AG10803 (cell line): ENCODE measurements at places on chromosomes 3 and 15.

DNA sequence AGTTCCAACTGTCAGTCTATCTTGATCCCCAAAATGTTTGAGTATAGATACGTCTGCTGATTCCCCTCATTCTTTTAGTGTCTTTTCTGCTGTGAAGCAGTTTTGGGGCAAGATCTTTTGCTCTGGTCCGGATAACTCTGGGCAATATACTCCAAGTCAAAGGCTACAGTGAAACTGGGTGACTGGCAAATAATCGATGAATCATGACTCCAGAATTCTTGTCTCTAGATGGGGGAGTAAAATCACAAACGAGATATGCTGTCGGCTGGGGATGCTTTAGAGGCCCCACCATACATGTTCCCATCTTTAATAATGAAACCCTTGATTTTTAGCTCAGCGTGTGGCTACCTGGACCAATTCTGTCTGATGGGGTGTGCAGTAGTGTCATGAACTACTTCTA lies 76.5 kb downstream of the KLF13 start:
- DNase-seq: peak; percentile 34

- DNase-seq: no peak
Measured at GRCh38 chr3:98900265-98901118, 1.0 kb downstream of the DCBLD2 start.

DNA sequence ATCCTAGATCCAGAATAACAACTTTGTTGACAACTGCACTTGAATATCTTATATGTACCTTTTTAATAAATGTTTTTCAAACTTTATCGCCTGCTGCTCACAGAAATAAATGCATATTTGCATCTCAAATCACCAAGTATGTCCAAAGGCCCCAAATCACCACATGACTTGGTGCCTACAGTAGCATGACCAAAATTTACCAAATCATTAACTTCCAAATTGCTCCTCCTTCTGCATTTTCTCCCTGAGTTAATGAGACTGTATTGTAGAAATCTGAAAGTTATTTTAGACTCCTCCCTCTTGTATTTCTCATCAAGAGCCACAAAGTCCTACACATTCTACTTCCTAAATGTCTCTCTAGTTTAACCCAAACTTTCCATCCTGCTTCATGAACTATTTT lies 635.5 kb upstream of the NAALADL2 start:
- no peak for DNase-seq

DNA sequence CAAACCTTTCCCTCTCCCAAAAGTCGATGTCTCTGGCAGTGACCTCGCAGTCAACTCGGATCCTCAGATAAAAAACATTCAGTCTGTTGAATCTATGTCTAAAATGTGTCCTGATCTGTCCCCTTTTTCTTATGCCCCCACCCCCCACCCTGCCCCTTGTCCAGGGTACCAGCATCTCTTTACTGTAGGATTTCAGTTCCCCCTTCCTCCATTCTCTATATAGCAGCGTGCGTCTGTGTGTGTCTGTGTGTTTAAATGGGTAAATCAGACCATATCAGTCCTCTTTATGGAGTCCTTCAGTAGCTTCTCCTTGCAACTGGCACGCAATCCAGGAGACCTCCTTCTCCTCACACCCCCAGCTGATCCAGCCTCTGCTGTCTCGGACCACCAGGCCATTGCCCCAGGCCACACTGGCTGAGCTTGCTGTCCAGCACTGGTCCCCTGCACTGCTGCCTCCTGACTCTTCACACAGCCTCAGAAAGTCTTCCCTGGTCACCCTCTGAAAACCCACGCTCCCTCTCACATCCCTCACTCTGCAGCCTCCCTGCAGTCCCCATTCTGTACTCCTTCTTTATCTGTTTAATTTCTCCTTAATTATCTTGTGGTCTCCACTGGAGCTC lies 1.5 kb downstream of the LRRK1 start:
- DNase-seq: no peak

DNA sequence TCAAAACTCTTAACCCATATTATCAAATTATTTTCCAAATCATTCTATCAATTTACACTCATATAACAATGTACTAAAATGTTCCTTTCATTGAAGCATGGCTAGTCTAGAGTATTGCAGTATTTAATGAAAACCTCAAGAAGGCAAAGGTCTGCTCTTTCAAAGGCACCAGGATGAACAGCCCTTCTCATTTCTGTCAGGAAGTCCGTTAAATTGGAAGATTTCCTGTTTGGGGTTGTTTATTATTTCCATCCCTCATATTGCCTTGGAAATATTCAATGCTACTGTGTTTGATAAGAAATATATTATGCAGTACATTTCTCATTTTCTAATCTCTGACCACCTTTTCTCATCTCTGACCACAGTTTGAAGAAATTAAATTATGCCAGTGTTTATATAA lies 25.1 kb downstream of the ACKR4 start:
- no peak for DNase-seq

GRCh38 chr3:177483182-177483967 lies 286.1 kb upstream of the TBL1XR1 start:
- DNase-seq: no peak

GRCh38 chr3:52121464-52121805 lies 32.8 kb downstream of the POC1A start:
- DNase-seq: no peak

- DNase-seq: peak; percentile 42
Measured at GRCh38 chr3:147305533-147306250, 100.7 kb downstream of the ZIC4 start.

DNA sequence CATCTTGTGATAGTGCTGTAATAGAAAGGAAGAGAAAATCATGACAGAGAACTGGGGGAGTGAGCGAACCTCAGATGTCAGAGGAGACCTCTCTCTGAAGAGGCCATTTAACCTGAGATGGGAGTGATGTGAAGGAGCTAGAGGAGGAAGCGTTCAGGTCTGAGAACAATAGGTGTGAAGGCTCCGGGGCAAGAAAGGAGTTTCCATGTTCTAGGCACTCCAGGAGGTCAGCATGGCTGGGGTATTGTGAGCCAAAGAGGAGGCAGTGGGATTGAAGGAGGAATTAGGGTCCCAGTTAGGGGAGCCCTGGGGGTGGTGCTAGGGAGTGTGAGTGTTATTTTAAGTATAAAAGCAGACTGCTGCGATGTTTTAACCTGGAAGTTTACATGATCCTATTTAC lies 8.8 kb upstream of the FILIP1L start:
- DNase-seq: no peak

GRCh38 chr15:80070840-80071239 lies 11.4 kb downstream of the ZFAND6 start:
- DNase-seq: peak; percentile 66

- no peak for DNase-seq
Measured at GRCh38 chr3:59318881-59319280, 269.1 kb upstream of the CFAP20DC start.

GRCh38 chr3:132134611-132135010 lies 99.8 kb upstream of the CPNE4 start:
- peak; percentile 92 for DNase-seq

GRCh38 chr15:100703032-100703578 lies 100.7 kb downstream of the ASB7 start:
- peak; percentile 85 for DNase-seq

DNA sequence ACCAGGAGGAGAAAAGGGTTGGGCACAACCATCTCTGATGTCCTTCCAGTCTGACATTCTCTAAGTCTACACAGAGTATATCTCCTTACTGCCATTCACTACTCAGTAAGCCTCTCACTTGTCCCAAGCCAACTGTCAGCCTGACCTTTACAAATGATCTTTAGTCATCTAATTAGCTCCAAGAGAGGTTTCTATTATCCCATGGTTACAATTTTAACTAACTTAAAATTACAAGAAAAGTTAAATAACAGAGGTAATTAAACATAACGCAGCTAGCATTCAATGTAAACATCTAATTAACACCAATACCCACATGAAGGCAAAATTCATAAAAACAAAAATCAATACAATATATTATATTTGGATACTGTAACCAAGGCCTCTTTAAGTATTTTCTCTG lies 126.9 kb downstream of the LSAMP start:
- no peak for DNase-seq

DNA sequence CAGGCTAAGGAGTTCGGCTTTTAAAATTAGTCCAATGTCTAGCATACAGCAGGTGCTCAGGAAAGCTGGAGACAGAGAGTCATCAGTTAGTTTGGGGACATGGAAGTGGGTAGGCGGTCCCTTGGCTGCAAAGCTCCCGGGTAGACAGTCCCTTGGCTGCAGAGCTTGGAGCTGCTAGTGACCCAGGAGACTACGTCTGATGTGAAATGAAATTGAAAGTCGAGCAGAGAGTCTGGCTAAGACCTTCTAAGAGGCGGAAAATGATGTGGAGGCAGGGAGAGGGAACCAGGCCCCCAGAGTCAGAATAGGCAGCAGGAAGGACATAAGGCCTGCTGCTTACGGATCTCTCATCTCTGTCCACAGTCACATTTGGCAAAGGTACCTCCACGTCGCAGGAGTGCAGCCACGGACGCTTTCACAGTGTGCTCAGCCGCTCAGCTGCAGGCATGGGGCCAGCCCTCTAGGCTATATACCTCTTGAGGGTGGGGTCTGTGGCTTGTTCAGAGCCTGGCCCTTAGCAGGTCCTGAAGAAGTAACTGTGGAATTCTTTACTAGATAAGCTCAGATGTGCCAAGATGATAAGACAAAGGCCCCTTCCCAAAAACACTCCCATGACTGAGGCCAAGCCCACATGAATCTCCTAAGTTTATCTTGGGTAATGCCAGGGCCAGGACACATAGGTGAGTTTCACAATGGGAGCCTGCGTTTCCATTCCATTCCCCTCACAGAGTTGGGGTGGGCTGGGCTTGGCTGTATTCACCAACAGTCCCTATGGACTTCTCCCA lies 131.7 kb downstream of the XXYLT1 start:
- no peak for DNase-seq

GRCh38 chr3:178406206-178406605 lies 130.0 kb upstream of the KCNMB2 start:
- peak; percentile 94 for DNase-seq

DNA sequence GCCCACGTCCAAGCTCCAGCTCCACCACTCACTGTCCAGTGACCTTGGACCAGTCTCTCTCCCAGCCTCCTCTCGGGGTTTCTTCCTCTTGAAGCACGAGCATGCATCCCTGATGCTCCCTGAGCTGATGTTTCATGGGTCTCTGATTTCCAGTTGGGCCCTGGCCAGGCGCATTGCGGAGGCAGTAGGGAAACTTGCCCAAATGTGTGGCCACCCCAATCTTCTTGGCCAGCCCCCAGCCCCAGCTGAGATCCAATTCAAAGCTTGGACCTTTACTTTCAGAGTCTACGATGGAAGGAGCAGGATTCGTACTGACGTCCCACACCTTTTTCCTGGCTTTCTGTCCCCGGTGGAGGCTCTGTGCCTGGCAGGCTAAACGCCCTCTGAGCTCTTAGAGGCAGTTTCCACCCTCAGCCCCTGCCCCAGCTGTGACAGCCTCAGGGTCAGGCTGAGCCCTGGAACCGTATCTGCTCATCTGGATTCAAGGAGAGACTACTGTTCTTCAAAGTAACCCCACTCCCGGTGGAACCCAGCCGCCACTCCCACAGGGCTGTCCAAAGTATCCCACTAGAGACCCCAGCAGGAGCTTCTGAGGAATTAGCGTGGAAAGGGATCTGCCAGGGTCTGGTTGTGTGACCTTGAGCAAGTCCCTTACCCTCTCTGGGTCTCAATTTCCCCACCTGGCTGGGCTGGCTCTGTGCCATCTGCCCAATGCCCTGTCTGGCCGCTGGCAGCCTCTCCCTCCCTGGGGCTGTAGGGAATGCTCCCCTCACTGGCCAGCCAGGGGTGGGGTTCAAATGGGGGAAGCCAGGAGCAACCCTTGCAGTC lies 37.4 kb downstream of the CPN2 start:
- DNase-seq: peak; percentile 34

DNA sequence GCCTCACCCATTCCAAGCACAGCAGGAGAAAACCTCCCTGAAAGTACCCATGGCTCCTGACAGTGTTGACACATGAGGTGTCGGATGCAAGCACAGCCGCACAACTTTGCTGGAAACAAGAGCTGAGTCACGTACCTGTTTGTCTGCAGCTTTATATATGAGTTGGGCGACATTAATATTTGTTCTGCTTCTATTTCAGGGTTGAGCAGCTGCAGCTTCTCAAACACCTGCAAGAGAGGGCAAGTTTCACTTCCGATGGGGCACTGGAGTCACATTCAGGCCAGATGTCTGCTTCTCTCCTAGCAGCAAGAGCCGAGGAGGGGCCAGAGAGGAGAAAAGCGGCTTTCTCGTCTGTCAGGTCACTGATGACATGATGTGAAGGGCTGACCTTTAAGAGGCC lies 88.0 kb downstream of the NUP210 start:
- no peak for DNase-seq

GRCh38 chr3:173217127-173217526 lies 76.1 kb upstream of the SPATA16 start:
- DNase-seq: peak; percentile 6

DNA sequence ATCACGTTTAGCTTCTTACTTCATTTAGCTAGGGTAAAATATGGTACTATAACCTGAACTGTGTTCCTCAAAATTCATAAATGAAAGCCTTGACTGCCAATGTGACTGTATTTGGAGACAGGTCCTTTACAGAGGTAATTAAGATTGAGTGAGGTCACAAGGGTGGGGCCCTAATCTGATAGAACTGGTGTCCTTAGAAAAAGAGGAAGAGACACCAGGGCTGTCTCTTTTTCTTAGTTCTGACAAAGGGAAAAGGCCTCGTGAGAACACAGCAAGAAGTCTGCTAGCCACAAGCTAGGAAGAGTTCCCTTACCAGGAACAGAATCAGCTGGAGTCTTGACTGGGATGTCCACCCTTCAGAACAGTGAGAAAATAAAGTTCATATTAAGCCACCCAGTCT lies 162.7 kb downstream of the GMNC start:
- no peak for DNase-seq

GRCh38 chr15:85164841-85165466 lies 183.3 kb downstream of the PDE8A start:
- no peak for DNase-seq

DNA sequence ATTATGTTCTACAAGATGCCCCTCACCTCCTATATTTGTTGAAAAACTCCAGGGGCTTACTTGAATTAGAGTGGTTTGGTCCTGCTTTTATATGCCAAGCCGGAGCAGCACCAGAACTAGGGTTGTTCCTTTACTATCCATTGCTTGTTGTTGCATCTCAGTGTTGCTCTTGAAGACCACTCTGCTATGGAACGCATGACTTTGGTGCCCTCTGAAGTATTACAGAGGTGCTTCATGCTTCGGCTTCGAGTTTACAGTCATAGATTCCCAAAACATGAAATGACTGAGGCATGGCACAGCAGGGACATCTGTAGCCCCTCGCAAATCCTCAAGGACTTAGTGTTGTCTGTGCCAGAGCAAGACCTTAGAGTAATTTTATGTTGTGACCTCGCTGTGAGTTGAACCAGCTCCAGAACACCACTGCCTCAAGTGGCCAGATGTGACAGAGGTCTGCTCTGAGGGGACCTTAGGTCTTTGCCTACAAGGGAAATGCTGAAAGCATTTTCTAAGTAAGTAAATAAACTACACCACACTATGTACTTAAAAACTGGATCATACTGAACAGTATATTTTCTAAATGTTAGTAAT lies 67.2 kb upstream of the SIAH2 start:
- no peak for DNase-seq

GRCh38 chr3:126982471-126983175 lies at the start of gene PLXNA1:
PLXNA1 (plus strand) TSS chr3:126983115; CDS start chr3:126988594, 5,479 bp downstream.
- DNase-seq: peak; percentile 70

GRCh38 chr15:64013179-64014062 lies 32.9 kb downstream of the DAPK2 start:
- peak; percentile 47 for DNase-seq
